ENCODE measurements at places on chromosomes 13 and 19.

- peak; percentile 82 for DNase-seq
Measured at GRCh38 chr19:6271721-6272410, 7.9 kb downstream of the MLLT1 start.

GRCh38 chr13:68050761-68051160, 820.6 kb upstream of the PCDH9 start:
- DNase-seq, result no peak

DNA sequence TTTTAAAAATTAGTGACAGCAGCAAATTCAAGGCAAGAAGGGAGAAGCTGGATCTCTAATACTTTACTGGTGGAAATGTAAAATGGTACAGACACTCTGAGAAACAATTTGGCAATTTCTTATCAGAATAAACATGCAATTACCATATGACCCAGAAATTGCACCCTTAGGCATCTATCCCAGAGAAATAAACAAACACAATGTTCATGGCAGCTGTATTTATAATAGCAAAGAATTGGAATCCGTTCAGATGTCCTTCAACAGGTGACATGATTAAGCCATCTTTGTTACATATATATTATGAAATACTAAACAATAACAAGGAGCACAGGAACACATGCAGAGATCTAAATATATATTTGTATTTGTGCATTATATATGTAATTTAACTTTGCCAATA, 756.5 kb downstream of the SLITRK1 start:
- DNase-seq, result peak; percentile 6

- no peak for DNase-seq
Measured at GRCh38 chr19:50377517-50377916, 1.3 kb downstream of the NR1H2 start.

DNA sequence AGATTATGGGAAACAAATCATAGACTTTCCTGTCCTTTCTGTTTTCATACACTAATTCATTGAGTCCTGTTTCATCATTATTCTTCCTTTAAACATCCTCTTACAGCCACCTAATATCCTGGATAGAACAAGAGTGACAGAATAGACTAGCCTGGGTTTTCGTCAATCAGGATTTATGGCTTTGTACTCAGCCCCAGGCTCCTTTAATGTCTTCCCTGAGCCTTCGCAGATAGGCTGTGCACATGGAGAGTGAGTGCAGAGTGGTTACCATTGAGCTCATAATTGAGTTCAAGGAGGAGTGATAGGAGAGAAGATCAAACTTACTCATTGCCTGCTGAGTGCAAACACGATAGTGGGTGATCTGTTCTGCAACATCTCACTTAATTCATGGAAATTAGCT, 304.9 kb downstream of the TDRD3 start:
- DNase-seq, result no peak

DNA sequence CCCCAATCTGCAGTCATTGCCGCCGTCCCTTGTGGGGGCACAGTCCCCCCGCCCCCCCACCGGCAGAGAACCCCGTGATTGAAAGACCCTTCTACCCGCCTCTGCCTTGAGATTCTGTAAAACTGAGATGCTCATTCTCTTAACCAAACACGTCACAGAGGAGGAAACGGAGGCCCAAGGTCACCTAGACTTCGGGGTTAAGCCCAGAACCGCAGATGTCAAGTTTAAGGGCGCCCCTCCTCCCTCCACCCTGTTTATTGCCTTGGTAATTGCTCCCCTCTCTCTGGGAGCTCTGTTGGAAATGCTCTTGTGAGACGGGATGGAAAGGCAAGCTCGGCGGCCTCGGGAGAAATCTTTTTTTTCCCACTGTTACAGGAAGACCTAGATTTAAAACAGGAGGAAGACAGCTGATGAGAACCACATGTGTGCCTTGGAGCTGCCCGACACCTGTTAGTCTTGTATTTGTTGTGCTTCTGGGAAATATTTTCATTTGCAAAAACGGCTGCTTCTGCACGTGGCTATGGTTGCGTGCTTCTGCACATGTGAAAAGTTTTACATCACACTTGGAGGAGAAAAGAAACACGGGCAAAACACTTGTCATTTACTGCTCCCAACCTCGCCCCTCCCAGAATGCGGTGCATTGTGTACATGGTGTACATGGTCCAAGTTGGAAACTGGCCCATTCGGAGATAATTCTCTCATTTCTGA, 1.1 kb upstream of the MED26 start:
- peak; percentile 26 for DNase-seq

DNA sequence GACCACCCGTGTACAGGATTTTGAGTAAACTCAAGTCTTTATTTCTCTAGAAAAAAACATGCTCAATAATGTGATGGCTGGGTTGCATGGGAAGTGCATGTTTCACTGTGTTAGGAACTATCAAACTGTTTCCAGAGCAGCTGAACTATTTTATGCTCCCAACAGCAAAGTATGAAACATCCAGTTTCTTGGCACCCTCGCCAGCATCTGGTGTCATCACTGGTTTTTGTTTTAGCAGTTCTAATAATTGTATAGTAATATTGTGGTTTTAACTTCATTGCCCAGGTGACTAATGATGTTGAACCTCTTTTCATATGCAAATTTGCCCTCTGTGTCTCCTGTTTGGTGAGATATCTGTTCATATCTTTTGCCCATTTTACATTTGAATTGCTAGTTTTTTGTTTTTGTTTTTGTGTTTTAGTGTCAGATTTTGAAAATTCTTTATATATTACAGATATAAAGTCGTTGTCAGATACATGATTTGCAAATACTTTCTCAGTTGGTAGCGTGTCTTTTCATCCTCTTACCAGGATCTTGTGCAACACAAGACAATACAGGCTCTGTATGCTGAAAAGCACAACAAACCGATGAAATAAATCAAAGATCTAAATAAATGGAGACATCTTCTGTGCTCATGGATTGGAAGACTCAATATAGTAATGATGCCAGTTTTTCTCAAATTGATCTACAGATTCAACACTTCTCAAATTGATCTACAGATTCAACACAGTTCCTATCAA, 87.8 kb downstream of the IPO5 start:
- no peak for DNase-seq

GRCh38 chr19:20247016-20247683, 80.1 kb downstream of the ZNF486 start:
- peak; percentile 76 for DNase-seq

GRCh38 chr19:8673276-8673891, 25.2 kb downstream of the ACTL9 start:
- DNase-seq, result no peak

DNA sequence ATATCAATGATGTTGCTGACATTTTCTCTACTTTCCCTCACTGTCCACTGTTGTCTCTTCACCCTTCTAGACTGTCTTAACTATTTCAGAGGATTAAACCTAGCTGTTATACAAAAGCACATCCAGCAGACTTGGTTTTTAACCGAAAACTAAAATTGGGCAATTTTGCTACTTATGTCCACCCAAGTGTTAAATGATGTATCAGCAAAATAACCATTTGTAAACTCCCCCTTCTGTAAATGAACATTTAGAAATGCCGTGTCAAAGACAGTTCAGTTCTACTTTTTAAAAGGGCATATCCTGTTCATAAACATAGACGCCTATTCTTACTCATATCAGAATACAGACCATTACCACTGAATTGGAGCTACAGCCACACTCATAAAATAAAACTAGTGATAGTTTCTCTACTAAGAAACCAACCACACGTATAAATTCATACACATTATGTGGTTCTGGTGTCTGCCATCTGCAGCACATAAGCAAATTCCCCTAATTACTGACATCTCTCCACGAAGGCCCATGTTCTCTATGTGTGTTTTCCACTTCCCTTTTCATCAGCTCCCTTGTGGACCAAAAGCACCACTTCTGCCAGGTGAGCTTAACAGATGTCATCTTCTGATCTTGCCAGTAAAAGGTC, 1091.8 kb downstream of the PCDH9 start:
- DNase-seq, result no peak

- DNase-seq, result no peak
Measured at GRCh38 chr13:45714170-45714569, 12.1 kb downstream of the CBY2 start.

- DNase-seq, result no peak
Measured at GRCh38 chr13:44843403-44843802, 145.9 kb downstream of the NUFIP1 start.

DNA sequence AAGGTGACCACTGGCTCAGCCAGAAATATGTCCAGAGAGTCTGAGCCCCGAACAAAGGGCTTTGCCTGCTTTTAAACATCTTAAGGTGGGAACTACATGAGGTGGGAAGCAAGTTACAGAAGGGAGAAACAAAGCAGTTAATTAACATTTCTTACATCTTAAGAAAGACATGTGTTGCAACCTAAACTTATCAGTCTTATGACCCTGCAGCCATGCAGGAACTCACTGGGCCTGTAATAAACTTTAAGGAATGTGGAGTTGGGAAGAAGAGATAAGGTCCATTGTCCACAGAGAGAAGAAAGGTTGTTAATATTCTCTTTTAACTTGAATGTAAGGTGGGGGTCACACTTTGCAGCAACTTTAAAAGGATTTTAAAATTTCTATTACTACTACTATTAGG, 46.8 kb upstream of the CYP2A7 start:
- no peak for DNase-seq

GRCh38 chr13:48258002-48258401, 25.0 kb downstream of the ITM2B start:
- DNase-seq, result no peak

- no peak for DNase-seq
Measured at GRCh38 chr19:39304701-39305571, 8.7 kb downstream of the IFNL1 start.

GRCh38 chr19:8304841-8305621, 3.1 kb downstream of the CD320 start:
- no peak for DNase-seq

DNA sequence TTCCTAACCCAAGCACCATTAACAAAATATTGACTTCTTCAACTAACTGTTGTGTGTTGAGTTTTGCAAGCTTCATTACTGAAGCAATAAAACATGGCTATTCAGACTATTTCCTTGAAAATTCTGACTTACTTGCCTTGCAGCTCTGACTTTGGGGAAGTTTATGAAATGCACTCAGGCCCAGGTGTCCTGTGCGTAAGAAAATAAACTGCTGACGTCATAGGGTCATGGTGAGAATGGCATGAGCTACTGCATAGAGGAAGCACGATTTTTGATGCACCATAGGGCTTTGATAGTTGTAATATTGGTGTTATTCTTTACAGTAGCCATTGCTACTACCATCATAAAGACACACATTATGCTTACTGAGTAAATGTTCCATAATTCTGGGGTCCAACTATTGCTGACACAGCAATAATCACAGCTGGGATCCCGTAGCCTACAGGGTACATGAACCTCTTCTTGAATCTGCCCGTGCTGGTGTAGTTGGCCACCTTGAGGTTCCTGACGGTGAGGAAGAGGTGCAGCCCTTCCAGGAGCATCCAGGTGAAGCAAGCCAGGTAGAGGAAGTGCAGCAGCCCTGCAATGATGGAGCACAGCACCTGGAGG, 57.9 kb downstream of the MBD3L2B start:
- no peak for DNase-seq

- no peak for DNase-seq
Measured at GRCh38 chr19:32911467-32911866, 41.9 kb upstream of the SLC7A9 start.

- no peak for DNase-seq
Measured at GRCh38 chr19:29836409-29836825, 24.6 kb downstream of the CCNE1 start.

DNA sequence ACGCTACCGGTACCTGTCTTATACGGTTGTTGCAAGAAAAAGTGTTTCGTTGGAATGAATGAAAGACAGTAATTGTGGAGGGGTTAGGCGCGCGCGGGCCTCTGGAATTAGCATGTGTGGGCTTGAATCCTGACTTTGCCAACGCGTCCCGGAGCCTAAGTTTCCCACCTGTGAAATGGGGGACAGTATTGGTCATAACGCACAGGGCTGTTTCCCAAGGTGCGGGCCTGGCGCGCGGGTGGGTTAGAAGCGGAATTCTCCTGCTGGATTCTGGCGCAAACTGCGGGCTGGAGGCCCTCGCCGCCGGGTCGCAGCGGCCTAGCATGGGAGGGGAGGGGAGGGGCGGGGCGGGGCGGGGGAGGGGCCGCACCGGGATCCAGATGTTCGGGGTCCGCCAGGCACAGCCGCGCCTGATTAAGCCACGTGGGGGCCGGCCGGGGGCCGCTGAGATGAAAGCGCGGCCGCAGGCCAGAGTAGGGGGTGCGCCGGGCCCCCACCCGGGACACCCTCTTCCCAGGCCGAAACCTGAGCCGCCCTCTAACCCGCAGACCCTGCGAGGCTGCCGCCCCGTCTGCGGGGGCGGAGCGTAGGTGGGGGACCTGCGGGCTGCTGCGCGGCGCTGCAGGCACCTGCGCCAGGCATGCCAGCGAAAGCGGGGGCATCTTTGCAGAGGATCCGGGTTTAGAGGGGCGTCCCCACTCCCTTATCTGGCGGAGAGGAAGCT, 1.2 kb upstream of the TMEM59L start:
- peak; percentile 39 for DNase-seq

DNA sequence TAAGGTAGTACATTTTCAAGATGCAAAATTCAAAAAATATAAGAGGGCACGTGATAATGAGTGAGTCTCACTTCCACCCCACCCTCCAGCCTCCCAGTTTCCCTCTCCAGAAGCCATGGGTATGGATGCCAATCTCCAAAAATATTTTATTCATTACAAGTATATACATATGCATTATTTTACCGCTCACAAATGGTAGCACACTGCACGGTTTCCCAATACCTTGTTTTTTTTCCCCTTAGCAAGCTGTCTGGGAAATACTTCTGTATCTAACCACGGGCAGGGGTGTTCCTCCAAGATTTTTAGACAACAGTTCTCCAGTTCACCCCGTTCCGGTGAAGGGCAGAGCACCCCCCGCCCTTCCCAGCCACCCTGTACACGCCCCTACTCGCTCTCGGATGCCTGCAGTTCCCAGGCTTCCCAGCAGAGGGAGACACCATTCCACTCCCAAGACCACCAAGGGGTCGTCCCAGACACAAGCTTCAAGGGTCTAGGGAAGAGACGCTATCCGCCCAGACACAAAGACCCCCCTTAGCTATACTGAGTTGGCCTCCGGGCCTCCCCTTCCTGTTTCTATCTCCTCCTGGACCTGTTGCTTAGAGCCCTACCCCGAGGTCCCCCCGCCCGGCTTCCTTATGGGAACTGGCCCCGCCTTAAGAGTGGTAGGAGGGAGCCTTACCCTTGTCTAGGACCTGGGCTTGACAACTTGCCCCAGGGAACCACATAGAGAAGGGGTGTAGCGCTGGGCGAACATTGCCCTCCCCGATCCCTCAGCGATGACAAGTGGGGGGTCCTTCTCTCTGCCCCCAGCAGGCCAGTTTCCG, 1.1 kb upstream of the FXYD3 start:
- DNase-seq, result peak; percentile 86

DNA sequence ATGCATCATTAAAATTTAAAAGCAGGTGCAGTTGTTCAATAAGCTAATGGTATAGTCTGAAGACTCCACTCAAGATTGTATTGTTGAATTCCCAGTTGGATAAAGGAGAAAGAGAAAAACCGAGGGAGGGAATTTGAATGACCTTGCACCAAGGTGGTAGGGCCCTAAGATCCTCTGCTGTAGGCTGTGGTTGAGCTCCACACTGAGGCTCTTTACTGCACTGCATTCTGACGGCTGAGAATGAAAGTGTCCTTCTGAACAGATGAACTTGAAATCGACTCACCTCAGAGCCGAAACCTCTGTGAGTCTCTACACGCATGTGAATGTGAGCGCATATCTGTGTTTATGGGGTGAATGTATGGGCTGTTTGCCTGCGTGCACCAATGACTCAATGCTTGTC, 388.9 kb upstream of the DACH1 start:
- DNase-seq, result no peak

GRCh38 chr19:3879656-3880055, 829 bp upstream of the ATCAY start:
- DNase-seq, result no peak

GRCh38 chr19:3343619-3344502, 22.5 kb upstream of the NFIC start:
- peak; percentile 93 for DNase-seq
